ENCODE measurements at places on chromosomes 3 and 15.

DNA sequence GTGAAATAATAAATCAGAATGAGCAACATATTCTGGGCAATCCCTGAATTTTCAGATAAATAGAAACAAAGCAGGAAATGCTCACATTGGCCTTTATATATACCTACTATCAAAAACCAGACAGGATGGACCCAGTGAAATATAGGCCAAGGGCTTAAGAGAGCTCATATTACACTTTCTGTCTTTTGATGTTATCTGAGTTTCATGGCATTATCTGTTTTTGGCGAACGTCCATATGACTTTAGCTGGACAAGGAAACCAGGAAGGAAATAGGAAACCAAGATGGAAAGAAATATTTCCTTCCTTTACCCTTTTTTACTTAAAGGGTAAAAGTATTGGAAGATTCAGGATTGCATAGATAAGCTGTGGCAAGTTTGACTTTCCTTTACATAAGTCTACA lies 274.8 kb downstream of the THSD4 start:
- no peaks in the 10 kb centered on the region for H3K36me3 ChIP-seq
- no peak overlapping the region for H3K27ac ChIP-seq
- no peak for DNase-seq
- H3K4me3 ChIP-seq: no peak overlapping the region
- peaks cover 3% of the 10 kb centered on the region for H3K4me1 ChIP-seq

- H3K4me1 ChIP-seq: no peaks in the 10 kb centered on the region
- H3K27me3 ChIP-seq: no peaks in the 10 kb centered on the region
- peaks cover 59% of the 10 kb centered on the region for H3K36me3 ChIP-seq
- DNase-seq: no peak
Observed at GRCh38 chr15:25683911-25684310, 179.2 kb downstream of the ATP10A start.

DNA sequence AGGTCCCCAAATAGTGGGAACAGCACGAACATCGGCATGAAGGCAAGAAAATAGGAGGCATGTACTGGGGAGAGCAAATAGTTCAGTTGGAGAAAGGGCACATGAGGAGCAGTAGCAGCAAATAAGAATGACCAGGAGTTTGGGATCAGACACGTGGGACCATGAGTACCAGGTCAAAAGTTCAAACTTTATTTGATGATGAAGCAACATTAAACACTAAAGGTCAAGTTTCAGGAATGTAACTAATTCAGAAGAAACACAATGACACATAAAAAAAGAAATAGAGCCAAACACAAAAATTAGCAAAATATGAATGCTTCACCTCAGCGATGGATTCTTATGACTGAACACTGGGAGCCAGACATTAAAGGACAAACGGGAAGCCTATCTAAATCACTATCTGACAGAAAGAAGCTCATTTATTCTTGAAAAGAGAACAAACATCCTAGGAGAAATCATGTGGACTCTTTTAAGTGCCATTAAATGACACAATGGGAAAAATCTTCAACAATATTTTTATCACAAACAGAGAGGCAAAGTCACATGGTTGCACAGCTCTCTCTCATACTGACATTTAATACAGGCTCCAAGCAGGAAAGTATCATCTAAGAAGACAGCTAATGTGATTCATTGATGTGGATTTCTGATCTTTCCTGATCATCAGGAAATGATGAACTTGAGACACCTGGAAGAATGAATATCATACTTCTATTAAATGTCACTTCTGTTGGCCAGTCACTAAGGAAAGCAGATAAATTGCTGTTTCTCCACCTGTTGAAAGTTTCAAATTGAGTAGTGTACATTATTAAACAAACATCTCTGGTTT lies 216.9 kb upstream of the THBS1 start:
- no peaks in the 10 kb centered on the region for H3K36me3 ChIP-seq
- no peak overlapping the region for H3K4me3 ChIP-seq
- no peak overlapping the region for H3K27ac ChIP-seq

DNA sequence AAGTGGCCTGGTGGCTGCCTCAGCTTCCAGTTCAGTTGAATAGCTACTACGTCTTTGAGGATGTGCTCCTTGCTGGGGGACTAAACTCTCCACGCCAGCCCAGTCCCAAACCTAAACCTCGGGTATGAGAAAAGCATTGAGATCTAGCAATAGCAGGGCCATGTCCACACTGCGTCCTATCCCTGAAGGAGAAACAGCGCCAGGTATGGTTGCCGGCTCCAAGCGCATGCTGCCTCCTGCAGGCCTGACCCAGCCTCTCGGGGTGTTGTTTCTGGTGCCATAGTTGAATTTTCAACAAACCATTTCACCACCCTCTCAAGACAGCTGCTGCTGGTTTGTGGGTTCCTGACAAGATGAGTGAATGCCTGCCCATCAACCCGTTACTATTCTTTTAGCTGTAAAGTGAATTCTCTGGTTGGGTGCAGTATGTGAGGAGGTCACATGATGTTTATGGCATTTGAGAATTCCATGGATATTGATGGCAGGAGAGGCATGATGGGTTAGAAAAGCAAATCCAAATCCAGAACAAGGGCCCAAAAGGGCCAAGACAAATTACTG lies 13.0 kb upstream of the SLC28A1 start:
- no peaks in the 10 kb centered on the region for H3K4me1 ChIP-seq
- no peak overlapping the region for H3K27ac ChIP-seq
- no peak for DNase-seq
- H3K4me3 ChIP-seq: no peak overlapping the region
- H3K27me3 ChIP-seq: no peaks in the 10 kb centered on the region
- no peaks in the 10 kb centered on the region for H3K36me3 ChIP-seq

- H3K27me3 ChIP-seq: peaks cover 9% of the 10 kb centered on the region
- no peaks in the 10 kb centered on the region for H3K36me3 ChIP-seq
- H3K27ac ChIP-seq: no peak overlapping the region
Observed at GRCh38 chr3:27680517-27681246, 41.4 kb downstream of the EOMES start.

- no peak for DNase-seq
- H3K27me3 ChIP-seq: no peaks in the 10 kb centered on the region
- H3K36me3 ChIP-seq: peaks cover 2% of the 10 kb centered on the region
- H3K4me1 ChIP-seq: peaks cover 15% of the 10 kb centered on the region
Observed at GRCh38 chr15:73607405-73607804, 25.8 kb downstream of the NPTN start.

DNA sequence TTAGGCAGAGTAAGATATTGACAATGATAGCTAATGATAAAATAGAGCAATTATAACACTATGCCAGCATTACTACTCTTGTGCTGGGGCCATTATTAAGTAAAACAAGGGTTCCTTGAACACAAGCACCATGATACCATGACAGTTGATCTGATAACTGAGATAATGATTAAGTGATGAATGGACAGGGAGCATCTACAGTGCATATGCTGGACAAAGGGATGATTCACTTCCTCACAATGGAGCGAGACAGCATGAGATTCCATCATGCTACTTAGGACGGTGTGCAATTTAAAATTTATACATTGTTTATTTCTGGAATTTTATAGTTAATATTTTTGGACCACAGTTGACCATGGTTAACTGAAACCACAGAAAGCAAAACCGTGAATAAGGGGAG lies 156.6 kb downstream of the FHIT start:
- H3K36me3 ChIP-seq: no peaks in the 10 kb centered on the region
- H3K27ac ChIP-seq: no peak overlapping the region
- DNase-seq: no peak
- H3K27me3 ChIP-seq: no peaks in the 10 kb centered on the region
- no peak overlapping the region for H3K4me3 ChIP-seq

GRCh38 chr3:173892547-173892946 lies 495.0 kb downstream of the NLGN1 start:
- no peak overlapping the region for H3K27ac ChIP-seq
- H3K36me3 ChIP-seq: no peaks in the 10 kb centered on the region
- H3K27me3 ChIP-seq: no peaks in the 10 kb centered on the region
- no peaks in the 10 kb centered on the region for H3K4me1 ChIP-seq
- no peak overlapping the region for H3K4me3 ChIP-seq

- H3K27me3 ChIP-seq: no peaks in the 10 kb centered on the region
- DNase-seq: no peak
- H3K4me3 ChIP-seq: no peak overlapping the region
- no peaks in the 10 kb centered on the region for H3K4me1 ChIP-seq
Observed at GRCh38 chr15:25224396-25224795, 214.4 kb downstream of the UBE3A start.

DNA sequence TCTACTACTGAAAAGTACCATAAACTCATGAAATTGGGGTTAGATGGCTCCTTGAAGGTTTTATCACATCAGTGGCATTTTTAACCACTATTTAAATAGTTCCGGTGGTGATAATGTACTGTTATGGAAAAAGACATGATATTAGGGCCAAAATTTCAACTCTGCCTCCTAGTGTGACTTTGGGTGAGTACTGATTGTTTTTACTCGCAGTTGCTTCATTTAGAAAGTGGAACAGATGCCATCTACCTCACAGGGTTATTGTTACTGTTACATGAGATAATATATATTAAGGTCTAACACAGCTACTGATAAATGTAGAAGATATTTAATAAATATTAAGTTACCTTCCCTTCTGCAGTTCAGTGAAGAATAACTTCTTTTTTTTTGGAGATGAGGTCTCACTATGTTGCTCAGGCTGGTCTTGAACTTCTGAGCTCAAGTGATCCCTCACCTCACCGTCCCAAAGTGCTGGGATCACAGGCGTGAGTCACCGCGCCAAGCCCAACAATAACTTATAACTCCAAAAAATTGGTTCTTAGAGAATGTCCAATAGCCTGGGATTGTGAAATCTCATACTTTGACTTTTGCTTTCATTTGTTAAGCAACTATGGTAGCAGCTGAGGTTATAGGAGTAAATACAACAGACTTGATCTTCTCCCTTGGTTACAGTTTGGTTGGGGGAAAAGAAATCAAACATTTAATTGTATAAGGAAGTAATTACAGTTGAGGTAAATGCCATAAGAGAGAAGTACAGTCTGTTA lies 48.3 kb downstream of the MEF2A start:
- H3K4me3 ChIP-seq: no peak overlapping the region
- peaks cover 14% of the 10 kb centered on the region for H3K4me1 ChIP-seq
- no peak for DNase-seq
- H3K27ac ChIP-seq: peak overlapping the region; percentile 64
- H3K36me3 ChIP-seq: peaks cover 6% of the 10 kb centered on the region
- H3K27me3 ChIP-seq: no peaks in the 10 kb centered on the region

DNA sequence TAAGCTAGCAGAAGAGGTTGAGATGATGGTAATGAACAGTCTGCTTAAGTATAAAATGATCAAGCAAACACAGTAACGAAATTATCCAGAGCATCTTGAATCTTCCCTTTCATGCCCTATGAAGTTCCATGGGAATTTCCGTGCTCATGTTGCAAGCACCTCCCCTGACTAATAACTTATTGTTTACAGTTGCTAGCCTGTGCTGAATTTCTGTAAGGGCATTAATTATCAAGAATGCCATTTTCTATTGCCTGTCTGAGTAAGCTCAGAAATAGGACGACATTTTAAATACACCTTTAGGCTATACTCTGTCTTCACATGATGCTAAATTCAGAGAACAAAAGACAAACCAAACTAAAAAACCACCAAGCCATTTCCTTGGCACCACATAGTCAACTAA lies 257.5 kb upstream of the LRTM1 start:
- no peaks in the 10 kb centered on the region for H3K4me1 ChIP-seq
- no peaks in the 10 kb centered on the region for H3K27me3 ChIP-seq
- DNase-seq: no peak
- H3K4me3 ChIP-seq: no peak overlapping the region

- no peak overlapping the region for H3K27ac ChIP-seq
- no peaks in the 10 kb centered on the region for H3K4me1 ChIP-seq
- DNase-seq: peak; percentile 58
Observed at GRCh38 chr15:71443538-71443937, 328.3 kb downstream of the THSD4 start.

DNA sequence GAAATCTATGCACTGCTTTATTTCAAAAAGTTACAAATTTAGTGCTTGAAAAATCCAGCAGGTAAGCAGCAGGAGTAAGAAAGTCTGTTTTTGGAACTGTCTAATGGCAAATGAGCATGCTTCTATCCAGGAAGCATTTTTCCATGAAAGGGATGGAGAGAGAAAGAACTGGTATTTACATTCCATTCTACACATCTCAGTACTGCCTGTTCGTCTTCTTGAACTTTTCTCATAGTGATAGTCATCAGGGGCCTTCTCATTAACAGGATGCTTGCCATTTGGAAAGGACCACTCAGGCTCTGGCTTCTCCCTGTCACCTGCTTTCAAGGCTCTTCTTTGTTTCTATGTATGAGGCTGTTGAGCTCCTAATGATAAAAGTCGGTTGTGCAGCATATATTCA lies 267.3 kb upstream of the IL12A start:
- no peaks in the 10 kb centered on the region for H3K27me3 ChIP-seq
- H3K36me3 ChIP-seq: no peaks in the 10 kb centered on the region
- no peaks in the 10 kb centered on the region for H3K4me1 ChIP-seq
- H3K27ac ChIP-seq: no peak overlapping the region
- no peak overlapping the region for H3K4me3 ChIP-seq

DNA sequence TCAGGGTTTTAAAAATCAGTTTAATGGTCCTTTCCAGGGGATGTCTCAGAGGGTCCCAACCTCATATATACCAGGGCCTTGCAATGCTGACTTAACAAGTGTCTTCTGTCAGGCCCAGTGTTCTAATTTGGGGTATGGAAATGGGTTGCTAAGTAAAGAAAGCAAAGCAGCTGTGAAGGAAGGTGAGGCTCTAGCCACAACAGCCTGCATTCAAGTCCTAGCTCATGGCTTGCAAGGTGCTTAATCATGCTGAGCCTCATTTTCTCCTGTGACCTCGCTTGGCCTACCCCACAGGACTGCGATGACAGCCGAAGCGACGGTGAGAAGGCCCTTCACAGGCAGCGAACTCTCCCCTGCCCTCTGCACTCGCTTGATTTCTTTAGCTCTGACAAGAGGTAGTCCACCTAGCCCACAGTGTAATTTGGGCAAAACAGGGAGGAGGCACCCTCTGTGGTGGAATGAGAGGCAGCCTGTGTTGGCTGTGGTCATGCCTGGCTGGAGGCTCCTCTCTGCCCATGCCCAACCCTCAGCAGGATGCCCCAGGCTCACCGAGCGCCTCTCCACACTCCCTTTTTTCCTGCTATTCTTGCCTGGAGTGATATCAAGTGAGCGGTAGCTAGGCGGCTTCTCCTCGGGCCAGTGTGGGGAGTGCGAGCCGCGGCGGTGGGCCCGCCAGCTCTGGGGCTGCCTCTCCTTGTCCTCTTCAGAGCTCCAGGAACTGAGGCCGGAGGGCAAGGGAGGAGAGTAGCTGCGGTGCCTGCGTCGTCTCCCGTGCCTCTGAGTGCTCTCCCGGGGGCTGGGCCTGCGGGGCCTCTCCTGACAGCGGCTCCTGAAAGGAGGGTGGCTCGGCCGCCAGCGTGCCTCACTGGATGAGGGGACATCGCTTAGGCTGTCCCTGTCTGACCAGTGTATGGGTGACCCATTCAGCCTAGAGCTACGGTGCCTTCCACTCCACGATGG lies 29.2 kb downstream of the ILDR1 start:
- H3K4me1 ChIP-seq: peaks cover 16% of the 10 kb centered on the region
- H3K36me3 ChIP-seq: no peaks in the 10 kb centered on the region
- H3K27me3 ChIP-seq: peaks cover 6% of the 10 kb centered on the region
- no peak overlapping the region for H3K4me3 ChIP-seq

- no peak overlapping the region for H3K27ac ChIP-seq
- H3K36me3 ChIP-seq: no peaks in the 10 kb centered on the region
- peaks cover 22% of the 10 kb centered on the region for H3K27me3 ChIP-seq
- no peak for DNase-seq
- no peak overlapping the region for H3K4me3 ChIP-seq
- H3K4me1 ChIP-seq: no peaks in the 10 kb centered on the region
Observed at GRCh38 chr15:52100807-52101442, 11.7 kb downstream of the BCL2L10 start.
